Activated CD8-positive, alpha-beta T cell treated with anti-CD3 and anti-CD28 coated beads, Interleukin-2, amount 10 ng/mL, durations not matched to agents 7 days and 5 days (primary cell): ENCODE measurements at places on chromosomes 13 and 19. TPM values are rescaled to one million over a fixed set of nuclear protein-coding genes. Genes with fewer than 3 reads are reported as not detected.

The ZNF575 gene
- total RNA-seq: 3.7 TPM

The ZNF285 gene
- 1.2 TPM for total RNA-seq

The PNKP gene
- 113 TPM for total RNA-seq

The LNX2 gene
- 7.6 TPM for total RNA-seq

The CYP2A6 gene
- not detected for total RNA-seq

The GRK1 gene
- total RNA-seq: not detected
